ENCODE measurements at places on chromosomes 11 and 22.

GRCh38 chr11:2461253-2461955, 16.6 kb downstream of the KCNQ1 start:
- no peak for DNase-seq

- no peak for DNase-seq
Observed at GRCh38 chr11:831961-832528, 707 bp upstream of the CD151 start.

GRCh38 chr22:18110194-18110953, at the start of gene TUBA8:
Gene TUBA8 (plus strand): TSS chr22:18110809. CDS start chr22:18110866, 57 bp downstream.
- no peak for DNase-seq

DNA sequence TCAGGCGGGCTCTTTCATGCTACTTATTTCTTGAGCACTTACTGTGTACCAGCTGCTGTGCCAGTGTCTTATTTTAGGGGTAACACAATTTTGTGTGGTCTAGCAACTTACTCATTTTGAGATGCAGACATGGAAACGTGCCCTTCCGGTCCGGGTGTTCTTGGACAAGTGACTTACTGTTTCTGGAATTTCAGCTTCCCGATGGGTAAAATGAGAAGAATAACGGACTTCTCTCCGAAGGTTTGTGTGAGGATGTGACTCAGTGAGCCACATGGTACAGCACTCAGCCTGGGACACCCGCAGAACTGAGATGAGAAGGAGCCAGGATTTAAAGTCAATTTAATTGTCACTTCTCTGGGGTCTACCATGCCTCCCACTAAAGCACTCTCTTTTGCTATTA, 114.5 kb upstream of the SYT13 start:
- DNase-seq: no peak

- DNase-seq: no peak
Observed at GRCh38 chr22:29702931-29703501, 16.8 kb upstream of the CABP7 start.

- no peak for DNase-seq
Observed at GRCh38 chr11:58632510-58632909, 10.0 kb downstream of the CNTF start.

- no peak for DNase-seq
Observed at GRCh38 chr11:117816151-117816741, 8.3 kb downstream of the FXYD2 start.

DNA sequence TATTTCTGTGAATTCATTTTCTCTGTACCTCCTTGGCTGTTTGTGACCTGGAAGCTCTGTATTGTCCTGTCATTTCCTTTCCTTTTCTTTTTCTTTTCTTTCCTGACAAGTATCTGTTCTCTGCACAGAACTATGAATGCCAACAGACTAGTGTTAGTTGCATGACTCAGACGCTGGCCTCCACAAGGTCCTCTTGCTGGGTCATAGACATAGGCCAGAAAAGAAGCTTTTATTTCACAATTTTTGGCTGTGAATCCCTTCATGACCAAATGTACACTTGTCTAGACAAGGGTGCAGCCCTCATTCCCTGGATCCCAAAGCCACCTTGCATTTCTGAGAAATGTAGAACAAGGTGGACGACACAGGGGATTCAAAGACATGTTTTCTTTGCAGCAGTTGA, 104.1 kb upstream of the MTNR1B start:
- DNase-seq: no peak

GRCh38 chr11:100550912-100551632, 136.0 kb upstream of the ARHGAP42 start:
- DNase-seq: no peak

GRCh38 chr11:75554258-75555022, 7.6 kb upstream of the SERPINH1 start:
- DNase-seq: peak; percentile 84

DNA sequence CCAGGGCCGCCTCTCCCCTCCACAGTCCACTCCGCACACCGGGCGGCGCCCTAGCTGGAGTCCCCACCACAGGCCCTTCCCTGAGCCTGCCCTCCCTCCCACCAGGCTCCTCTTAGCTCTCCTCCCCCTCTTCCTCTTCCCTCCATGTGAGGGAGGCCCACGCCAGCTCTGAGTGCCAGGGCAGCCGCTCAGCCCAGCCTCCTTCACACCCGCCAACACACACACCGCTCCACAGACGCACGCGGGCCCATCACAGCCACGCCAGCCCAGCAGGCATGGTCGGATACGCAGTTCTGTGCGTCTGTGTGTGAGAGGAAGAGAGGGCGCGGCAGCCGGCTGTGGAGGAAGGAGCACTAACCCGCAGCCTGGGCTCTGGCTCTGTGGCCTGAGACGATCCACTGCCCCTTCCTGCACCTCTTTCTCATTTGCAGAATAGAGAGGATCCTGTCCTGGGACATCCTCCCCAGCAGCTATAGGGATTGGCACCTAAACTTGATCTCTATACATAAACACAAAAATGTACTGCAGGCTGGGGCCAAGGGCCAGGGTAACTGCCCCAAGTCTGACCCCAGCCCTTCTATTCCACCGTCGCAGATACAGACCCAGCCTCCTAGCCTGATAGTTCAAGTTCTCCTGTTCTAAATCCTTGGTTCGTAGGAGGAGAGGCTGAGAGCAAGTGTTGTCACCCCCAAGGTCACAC, 3.5 kb downstream of the CHRM4 start:
- DNase-seq: no peak

GRCh38 chr11:34850334-34850733, 65.8 kb downstream of the APIP start:
- DNase-seq: no peak

DNA sequence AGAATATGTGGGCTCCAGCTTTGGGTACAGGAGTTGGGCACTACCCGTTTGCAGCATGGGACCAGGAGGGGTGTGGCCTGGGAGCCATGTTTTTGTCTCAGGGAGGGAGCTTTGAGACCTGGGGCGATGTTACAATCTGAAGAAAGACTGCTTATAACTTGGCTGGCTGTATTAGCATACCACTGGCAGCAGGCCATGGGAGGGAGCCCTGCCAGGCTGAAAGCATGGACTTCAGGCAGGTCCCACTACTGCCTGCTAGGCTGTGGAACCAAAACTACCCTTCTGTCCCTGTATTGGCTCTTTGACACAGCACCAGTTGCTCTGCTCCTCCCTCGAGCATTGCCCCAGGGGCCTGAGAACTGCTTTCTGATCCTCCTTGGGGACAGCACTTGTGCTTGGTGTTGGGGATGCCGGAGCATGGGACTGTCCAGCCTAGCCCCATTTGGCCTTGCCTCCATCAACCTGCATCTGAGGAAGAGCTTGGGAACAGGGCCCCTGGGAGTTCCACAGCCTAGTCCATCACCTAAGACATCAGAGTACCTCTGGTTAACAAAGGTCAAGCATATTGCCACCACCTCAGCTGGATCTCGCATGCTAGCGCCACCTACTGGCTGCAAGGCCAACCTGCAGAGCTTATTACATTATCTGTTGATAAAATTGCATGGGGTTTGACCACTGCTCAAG, 217.4 kb downstream of the SBF2 start:
- DNase-seq: no peak

GRCh38 chr22:23180301-23180892, at the start of gene BCR:
Gene BCR (plus strand): TSS chr22:23180509. CDS start chr22:23180961, 452 bp downstream.
- DNase-seq: peak; percentile 59

DNA sequence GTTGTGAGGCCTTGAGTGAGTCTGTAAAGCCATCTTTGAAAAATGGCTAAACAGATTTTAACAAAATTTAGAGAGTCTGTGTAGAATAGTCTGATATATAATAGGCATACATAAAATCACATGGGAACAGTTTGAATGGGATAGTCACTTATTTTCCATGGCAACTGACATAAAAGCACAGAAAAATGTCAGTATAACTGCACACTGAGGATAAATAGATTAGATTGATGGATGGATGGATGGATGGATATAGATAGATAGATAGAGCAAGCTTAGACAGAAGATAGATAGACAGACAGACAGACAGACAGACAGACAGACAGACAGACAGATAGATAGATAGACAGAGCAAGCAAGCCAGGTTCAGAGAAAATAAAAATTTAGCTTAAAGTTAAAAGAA, 660.2 kb upstream of the API5 start:
- no peak for DNase-seq

GRCh38 chr22:27896245-27896644, 22.8 kb downstream of the PITPNB start:
- DNase-seq: no peak

DNA sequence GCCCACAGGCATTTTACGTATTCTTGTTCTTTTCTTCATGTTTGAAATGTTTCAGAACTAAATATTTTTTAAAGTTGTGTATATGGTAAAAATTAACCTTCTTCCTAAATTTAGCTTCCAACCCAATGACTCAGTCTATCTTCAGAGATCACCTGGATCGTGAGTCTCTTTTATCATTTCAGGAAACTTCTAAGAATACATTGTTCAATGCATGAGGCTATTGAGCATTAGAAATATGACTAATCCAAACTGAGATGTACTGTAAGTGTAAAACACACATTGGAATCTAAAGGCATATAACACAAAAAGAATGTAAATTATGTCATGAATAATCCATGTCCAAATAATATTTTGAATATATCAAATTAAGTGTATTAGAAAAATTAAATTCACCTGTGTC, 265.2 kb downstream of the LUZP2 start:
- DNase-seq: no peak

DNA sequence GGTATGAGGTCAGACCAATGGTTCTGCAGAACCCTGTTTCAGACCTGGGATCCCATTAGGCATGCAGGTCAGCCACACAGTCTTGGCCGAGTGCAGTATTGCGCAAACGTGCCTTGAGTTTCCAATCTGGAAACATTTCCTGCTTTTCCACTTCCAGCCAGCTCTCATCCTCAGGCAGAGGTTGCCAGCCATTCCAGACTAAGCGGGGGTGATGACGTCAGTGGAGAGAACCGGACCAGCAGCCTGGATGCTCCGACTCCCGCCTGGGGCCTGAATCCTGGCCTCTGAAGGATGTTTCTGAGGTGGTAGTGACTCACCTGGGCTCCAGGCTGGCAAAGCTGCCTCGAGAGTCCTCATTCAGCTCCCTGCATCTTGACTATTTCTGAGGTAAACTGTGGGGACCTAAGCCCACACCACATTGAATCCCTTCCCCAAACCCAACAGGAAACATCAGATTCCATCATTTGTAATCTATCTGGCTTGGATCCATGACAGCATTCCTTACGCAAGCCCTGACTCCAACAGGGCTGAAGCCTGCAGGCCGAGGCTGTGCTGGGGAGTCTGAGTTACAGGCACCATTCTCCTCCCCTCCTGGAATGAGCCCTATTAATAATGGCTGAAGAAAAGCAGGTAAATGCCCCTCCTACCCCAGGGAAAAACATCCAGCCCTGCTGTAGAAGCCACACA, 83.0 kb downstream of the ABTB2 start:
- DNase-seq: peak; percentile 24

GRCh38 chr22:35409783-35410662, 10.1 kb downstream of the MCM5 start:
- DNase-seq: no peak

- no peak for DNase-seq
Observed at GRCh38 chr11:122612123-122612824, 43.2 kb upstream of the UBASH3B start.

GRCh38 chr11:74992852-74993251, 4.1 kb downstream of the NEU3 start:
- DNase-seq: no peak

DNA sequence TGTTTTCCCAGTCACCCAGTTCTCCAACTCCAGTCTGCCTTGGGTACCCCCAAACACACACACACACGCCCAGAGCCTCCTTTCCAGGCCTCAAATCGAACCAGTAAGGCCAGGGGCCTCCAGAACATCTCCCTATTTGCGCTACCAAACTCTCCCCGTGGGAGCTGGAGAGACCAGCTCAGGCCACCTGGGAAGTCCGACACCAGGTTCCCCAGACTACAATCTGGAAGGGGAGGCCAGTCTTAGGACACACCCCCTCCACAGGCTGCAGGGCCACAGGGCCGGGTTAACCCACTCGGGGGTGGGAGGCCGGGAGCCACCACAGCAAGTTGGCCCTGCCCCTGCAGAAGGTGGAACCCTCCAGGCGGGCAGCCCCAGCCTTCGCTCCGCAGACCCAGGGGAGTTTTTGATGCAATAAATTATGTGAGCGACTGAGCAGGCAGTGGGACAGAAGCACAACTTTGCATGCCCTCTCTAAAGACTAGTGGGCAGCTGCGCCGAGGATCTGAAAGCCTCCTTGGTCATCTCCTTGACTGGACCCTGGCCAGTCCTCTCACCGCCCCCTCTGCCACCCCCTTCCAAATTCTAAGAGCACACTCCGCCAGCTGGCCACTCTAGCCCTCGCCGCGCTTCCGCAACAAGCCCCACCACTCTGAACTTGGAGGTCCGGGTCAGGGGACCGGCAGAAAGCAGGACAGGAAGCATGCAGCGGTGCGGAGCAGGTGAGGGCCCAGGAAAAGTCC, 2.8 kb downstream of the IGF2 start:
- DNase-seq: no peak

- peak; percentile 8 for DNase-seq
Observed at GRCh38 chr11:57349491-57350274, 11.5 kb downstream of the P2RX3 start.

GRCh38 chr11:94342250-94342649, 37.9 kb downstream of the IZUMO1R start:
- DNase-seq: no peak

DNA sequence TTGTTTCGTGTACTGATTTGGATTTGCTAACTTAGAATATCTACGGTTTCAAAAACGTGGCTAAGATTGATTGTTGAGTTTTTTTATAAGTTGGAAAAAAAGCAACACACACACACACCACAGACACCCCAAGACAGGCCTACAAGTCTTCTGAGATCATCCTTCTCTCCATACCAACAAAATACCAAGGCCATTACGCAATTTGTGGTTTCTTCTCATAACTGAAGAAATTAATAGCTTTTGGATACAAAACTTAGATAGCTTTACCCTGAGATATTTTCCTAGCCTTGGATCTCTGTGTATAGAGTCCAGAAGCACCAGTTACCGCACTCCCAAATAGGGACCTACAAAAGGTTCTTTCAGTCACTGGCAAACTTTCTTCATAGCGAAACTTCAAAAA, 113.6 kb downstream of the SIK3 start:
- DNase-seq: no peak

GRCh38 chr11:8693010-8693551, 10.5 kb downstream of the RPL27A start:
- no peak for DNase-seq

DNA sequence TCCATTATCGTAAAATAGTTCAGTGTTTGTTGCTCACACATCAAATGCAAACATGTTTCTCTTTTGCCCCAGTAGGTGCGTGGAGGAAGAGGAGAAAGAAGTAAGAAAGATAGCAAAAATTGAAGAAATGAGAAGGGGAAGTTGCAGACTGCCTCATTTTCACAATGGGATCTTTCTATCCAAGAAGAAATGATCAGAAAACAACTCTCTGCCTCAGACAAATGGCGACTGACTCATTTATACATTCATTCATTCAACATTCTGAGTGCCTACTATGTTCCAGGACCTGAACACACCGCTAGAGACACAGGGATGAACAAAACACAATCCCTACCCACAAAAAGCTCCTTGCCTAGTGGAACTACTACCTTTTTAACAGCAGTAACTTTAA, 367 bp downstream of the HPS5 start:
- DNase-seq: no peak

GRCh38 chr11:124075841-124076651, 34.9 kb upstream of the OR10G7 start:
- DNase-seq: no peak

GRCh38 chr11:64371201-64371600, 12.2 kb downstream of the RPS6KA4 start:
- DNase-seq: no peak

Measured in caudate nucleus (tissue), 63 donors.